AG08396 (cell line): ENCODE measurements at places on chromosomes 5 and 9.

GRCh38 chr5:14920121-14920520 is 48.5 kb upstream of the ANKH start:
- DNase-seq, result no peak

DNA sequence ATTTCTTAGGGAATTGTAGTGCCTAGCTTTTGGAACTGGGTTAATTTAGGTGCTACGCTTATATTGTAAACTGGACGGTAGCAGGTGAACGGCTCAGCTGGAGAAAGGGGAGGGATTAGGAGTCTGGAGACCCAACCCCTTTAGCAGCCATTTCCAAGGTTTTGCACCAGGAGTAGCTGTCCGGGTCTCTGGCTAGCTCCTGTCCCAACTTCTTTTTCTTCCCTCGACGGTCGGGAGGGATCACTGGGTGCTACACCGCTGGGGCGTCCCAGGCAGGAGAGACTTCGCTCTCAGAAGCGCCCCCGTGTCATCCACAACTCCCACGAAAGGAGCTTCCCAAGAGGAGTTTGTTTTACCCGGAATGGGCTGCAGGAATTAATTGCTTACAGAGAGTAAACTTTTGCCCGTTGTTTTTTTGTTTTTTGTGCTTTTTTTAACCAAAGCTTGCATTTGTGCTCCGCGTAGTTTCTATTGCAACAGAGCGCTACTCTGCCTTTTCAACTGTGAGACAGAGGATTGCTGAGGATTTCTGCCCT is 1640.9 kb upstream of the C9orf72 start:
- DNase-seq, result no peak

DNA sequence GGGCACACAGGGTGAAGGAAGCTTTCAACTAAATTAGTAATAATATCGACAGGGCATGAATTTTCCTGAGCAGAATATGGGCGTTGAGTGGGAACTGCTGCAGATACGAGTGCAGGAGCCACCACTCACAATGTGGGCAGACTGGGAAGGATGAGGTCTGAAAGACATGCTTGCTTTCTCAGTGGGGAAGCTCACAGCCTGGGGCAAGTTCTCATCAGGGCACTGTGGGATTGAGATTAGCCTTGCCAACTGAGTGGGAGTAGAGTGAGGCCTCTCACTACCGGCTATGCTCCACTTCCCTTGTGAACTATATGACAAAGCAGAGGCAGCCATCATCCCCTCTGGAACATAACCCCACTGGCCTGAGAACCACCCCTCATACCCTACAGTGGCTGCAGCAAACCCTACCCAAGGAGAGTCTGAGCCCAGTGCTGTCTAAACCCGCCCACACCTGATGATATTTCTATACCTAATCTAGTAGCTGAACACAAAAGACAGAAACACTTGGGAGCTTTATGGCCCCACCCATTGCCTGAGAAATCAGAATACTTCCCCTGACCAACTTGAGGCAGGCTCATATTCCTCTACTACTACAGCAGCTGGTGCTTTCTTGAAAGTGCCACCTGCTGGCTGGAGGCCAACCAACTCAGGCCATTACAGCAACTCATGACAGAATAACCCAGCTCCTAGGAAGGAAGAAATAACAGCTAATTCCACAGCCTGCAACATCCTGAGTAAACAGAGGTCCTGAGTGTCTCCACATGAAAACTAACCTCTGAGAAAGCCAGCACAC is 173.7 kb upstream of the SPEF2 start:
- DNase-seq, result no peak

DNA sequence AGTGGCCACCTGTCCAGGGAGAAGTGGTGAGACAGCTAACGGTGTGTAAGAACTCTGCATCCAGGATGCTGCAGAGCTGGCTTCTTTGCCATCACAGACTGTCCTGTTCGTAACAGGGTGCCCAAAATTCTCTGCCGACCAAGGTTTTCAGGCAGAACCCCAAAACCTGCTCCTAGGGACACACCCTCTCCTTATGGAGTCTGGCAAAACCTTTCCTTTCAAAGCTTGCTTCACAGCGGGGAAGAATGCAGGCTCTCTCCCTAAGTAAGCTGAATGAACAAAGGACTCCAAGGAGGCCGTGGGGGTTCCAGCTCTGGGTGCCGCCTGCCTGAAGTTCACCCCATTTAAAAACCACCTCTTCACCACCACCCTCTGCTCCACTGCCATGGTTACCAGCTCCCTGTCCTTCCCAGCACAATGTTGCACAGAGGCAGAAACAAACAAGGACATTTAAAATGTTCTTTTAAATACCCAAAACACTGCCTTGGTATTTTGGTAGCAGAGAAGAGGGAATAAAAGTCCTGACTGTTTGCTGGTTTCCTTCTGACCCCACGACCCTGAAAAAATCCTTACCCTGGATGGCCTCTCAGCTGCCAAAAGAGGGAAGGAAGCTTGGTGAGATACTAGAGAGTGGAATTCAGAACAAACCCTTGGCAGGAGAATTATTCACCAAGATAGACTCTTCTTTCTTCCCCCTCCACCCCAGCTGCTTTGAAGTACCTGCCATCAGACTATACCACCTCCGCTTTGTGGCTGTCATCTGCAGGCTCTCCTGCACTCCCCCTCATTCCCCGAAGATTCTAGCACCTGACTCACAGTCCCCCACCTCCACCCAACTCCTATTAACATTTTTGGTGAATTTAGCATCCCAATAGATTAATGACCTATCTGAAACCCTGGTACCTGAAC is 7.1 kb upstream of the KLF9 start:
- DNase-seq, result no peak
